ENCODE measurements at places on chromosomes 11 and 22.

GRCh38 chr11:65423516-65424204 lies 1.1 kb downstream of the NEAT1 start:
- DNase-seq = no peak

DNA sequence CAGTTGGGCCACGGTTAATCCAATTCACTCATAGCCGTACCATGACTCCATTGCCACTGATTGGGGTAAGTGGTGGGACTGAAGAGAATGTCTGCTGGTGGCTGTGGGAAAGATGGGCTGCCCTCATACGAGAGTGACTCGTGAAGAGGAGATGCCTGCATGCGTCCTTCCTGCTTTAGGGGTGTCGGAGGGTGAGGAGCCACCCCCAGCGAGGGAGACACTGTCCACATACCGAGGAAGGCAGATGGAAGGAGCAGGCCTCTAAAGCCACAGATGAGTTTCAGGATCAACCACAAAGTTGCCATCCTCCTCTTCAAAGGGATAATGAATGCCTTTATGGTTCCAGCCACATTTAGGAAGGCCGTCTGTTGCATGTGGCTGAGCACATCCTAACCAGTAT lies 83.2 kb downstream of the GRIK4 start:
- no peak for DNase-seq

GRCh38 chr22:50115693-50116092 lies 25.9 kb downstream of the MOV10L1 start:
- no peak for DNase-seq

DNA sequence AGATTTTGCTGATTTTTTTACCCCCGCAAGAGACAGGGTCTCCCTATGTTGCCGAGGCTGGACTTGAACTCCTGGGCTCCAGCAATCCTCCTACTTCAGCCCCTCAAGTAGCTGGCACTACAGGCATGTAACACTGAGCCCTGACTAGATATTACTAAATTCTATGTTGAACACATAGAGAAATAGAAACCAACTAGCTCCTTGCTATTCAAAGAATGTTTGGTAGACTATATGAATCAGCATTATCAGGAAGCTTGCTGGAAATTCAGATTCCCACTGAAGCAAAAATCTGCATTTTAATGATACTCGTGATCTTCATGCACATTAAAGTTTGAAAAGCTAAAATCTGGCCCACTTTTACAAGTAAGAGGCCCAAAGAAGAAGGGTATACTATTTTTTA lies 11.9 kb downstream of the TMEM41B start:
- DNase-seq = no peak

GRCh38 chr11:33949252-33949913 lies 57.5 kb upstream of the LMO2 start:
- DNase-seq = no peak

DNA sequence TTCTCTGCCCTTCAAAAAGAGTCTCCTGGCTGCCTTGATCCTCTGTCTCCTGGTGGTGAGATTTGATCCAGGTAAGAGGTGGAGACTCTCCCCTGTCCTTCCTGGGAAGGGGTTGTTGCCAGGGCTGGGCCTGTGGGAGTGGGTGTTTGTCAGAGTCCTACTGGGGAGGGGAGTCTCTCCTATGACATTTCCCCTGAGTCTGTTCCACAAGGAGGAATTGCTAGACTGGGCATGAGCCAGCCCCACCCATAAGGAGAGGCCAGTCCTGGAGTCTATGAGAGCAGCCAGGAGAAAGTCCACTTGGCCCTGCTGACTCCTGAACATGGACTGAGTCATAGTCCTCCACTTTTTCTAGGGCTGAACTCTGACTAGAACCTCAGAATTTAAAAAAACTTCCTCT lies 7.4 kb downstream of the PEX26 start:
- DNase-seq = no peak

- DNase-seq = no peak
Observed at GRCh38 chr22:44590291-44590690, 92.3 kb upstream of the RTL6 start.

- DNase-seq = no peak
Observed at GRCh38 chr11:94590352-94591041, 23.3 kb downstream of the PIWIL4 start.

- DNase-seq = no peak
Observed at GRCh38 chr11:14898355-14898754, 6.3 kb upstream of the CYP2R1 start.

- DNase-seq = no peak
Observed at GRCh38 chr22:38175206-38176118, 6.2 kb downstream of the PLA2G6 start.

DNA sequence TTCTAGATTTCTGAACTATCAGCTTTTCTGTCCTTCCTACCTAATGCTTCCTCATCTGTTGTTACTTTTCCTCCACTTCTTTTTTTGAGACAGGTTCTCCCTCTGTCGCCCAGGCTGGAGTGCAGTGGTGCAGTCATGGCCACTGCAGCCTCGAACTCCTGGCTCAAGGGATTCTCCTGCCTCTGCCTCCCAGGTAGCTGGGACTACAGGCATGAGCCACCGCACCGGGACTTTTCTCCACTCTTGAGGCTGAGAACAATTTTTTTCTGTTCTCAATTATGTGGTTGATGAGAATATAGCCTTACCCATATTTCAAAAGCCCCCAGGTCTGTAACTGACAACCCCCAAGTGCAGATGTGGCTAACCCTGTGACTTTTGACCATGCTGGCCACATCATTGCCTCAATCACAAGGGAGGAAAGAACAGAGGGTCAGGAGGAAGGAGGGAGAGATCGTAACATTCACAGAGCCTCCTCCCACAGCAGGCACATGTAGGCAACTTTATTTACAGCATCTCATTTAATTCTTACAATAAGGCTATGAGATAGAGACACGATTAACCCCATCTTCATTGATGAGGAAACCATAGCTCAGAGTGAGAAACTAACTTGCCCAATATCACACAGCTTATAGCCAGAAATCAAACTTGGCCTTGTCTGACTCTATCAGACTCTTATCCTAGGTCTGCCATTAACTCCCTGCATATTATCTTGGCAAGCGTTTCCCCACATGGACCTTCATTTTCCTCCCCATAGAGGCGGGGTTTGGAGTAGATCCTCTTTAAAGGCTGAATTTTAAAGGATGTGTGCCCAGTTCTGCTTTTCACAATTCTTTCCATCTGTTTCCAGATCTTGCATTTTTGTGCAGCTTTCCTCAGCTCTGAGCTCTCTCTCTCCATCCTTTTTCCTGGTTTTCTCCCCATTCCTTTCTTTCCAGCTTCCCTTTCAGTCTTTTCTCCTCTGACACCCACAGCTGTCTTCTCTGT lies 9.6 kb downstream of the POU2F3 start:
- DNase-seq = no peak

DNA sequence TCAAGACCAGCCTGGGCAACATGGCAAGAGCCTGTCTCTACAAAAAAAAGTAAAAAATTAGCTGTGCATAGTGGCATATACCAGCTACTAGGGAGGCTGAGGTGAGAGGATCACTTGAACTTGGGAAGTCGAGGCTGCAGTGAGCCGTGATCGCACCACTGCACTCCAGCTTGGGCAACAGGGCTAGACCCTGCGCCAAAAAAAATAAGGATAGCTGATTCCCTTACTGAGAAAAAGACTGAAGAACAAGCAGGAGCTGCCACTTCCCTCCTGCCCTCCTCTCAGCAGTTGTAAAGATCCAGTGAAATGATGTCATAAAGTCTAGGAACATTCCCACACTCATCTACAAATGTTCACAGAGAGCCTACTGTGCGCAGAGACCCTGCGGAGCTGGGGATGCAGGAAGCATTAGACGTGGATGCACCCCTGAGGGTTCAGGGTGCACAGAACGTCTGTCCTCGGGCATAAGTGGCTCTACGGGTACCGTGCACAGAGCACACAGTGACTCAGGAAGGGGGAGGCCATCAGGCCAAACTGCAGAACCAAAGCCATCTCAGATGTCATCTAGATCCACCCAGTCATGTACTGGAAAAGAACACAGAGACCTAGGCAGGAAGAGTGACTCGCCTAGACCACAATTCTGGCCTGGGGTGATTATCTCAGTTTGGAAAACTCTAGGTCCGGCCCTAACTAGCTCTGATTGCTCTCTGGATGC lies 11.7 kb downstream of the SEC14L2 start:
- no peak for DNase-seq
